ENCODE measurements at places on chromosomes 12 and 14. TPM values are rescaled to one million over a fixed set of nuclear protein-coding genes. Genes with fewer than 3 reads are reported as not detected.

Gene ATN1
- 103 TPM for total RNA-seq

DNA sequence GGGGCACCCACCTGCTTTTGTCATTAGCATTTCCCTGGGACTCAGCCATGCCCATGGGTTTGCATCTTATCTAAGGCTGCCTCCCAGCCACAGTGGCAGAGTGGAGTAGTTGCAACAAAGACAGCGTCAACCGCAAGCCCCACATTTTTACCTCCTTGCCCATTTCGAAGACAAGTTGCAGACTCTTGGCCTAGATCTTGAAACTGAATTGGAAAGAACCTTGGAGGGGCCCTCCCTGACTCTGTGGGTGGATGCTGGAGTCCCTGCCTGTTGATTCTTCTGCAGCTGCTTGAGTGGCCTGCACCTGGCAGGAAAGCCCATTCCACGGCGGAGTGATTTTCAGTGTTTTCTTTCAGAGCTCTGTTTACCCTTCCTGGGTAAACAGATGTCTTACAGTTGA lies 309.0 kb downstream of the VRK1 start:
- no peaks in the 10 kb centered on the region for H3K36me3 ChIP-seq
- no peak overlapping the region for H3K27ac ChIP-seq

Gene RASSF9
- total RNA-seq, result 0.44 TPM

Gene ETFBKMT
- total RNA-seq, result 4.8 TPM

- H3K4me3 ChIP-seq, result no peak overlapping the region
- DNase-seq, result no peak
- no peak overlapping the region for H3K27ac ChIP-seq
- no peaks in the 10 kb centered on the region for H3K36me3 ChIP-seq
- H3K4me1 ChIP-seq, result no peaks in the 10 kb centered on the region
Observed at GRCh38 chr12:67151886-67152285, 117.3 kb upstream of the CAND1 start.

Gene NEUROD4
- total RNA-seq, result not detected

DNA sequence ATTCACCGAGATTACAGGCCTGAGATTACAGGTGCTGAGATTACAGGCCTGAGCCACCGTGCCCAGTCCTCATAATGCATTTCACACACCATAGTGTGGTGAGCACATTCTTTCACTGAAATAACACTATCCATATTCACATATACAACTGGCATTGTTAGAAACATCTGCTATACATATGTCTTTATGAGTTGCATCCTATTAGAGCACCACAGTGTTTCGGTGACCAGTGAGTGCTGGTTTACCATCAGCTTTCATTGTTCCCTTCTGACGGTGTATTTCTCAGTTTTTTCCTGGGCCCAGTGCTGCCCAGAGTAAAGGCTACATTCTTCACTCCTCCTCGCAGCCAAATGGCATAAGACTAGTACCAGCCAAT lies 96.2 kb upstream of the FGD4 start:
- no peak overlapping the region for H3K4me3 ChIP-seq
- no peak overlapping the region for H3K27ac ChIP-seq
- H3K4me1 ChIP-seq, result no peaks in the 10 kb centered on the region
- no peaks in the 10 kb centered on the region for H3K27me3 ChIP-seq

DNA sequence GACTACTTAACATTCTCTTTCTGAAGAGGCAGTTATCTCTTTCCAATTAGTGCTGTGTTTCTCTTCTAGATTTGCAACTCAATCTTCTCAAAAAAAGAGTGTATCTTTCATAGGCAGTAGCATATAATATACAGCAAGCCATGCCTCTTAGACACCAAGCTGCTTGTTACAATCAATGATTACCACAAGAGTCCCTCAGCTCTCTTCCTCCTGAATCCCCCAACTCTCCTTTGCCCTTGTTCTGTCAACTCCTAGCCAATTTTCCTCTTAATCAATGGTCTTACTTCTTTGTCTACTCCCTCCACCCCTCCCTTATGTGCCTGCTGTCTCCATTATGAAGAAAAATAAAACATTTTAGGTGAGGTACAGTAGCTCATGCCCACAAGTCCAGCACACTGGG lies 2.6 kb downstream of the TMTC1 start:
- H3K4me3 ChIP-seq, result peak overlapping the region; percentile 90
- H3K36me3 ChIP-seq, result no peaks in the 10 kb centered on the region
- no peaks in the 10 kb centered on the region for H3K27me3 ChIP-seq

DNA sequence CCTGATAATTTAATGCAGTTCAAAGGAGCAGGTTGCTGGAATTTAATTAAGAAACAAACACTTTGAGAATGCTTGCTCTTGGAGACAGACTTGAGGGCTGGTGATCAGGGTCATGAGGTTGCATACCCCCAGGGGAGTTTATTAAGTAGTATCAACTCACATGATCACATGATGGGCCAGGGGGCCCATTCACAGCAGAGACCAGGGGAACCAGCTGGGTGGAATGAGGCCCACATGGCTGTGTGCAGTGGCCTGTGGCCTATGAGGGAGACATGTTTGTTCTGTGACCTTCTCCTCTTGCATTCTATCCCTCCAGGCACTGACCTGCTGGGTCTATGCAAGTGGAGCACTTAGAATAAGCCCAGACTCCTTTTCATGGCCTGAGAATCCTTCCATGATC lies 266.6 kb upstream of the PWP1 start:
- peaks cover 4% of the 10 kb centered on the region for H3K27me3 ChIP-seq
- no peak overlapping the region for H3K27ac ChIP-seq
- H3K4me3 ChIP-seq, result no peak overlapping the region
- H3K36me3 ChIP-seq, result no peaks in the 10 kb centered on the region
- peaks cover 5% of the 10 kb centered on the region for H3K4me1 ChIP-seq
- DNase-seq, result no peak

- no peaks in the 10 kb centered on the region for H3K36me3 ChIP-seq
- DNase-seq, result peak; percentile 51
- no peaks in the 10 kb centered on the region for H3K27me3 ChIP-seq
- H3K4me3 ChIP-seq, result no peak overlapping the region
Observed at GRCh38 chr14:22383515-22384166, 205.4 kb downstream of the DAD1 start.

- H3K4me1 ChIP-seq, result peaks cover 83% of the 10 kb centered on the region
- H3K27me3 ChIP-seq, result no peaks in the 10 kb centered on the region
- DNase-seq, result peak; percentile 89
- H3K4me3 ChIP-seq, result peak overlapping the region; percentile 94
Observed at GRCh38 chr12:57240066-57240921, 10.7 kb downstream of the STAC3 start.

DNA sequence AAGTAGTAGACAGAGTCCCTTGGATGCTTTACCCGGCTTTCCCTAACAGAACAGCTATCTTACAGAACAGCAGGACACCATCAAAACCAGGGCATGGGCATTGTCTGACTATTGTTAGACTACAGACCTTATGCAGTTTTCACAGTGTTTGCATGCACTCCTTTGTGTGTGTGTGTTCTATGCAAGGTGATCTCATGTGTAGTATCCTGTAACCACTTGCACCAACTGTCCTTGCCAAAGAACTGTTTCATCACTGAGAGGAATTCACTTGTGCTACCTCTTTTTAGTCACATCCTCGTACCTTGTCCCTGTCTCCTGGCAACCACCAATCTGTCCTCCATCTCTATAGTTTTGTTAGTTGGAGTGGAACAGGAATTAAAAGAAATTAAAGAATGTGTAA lies 183.6 kb upstream of the PZP start:
- no peak for DNase-seq
- H3K27me3 ChIP-seq, result peaks cover 9% of the 10 kb centered on the region
- peaks cover 3% of the 10 kb centered on the region for H3K4me1 ChIP-seq
- no peaks in the 10 kb centered on the region for H3K36me3 ChIP-seq
- no peak overlapping the region for H3K4me3 ChIP-seq

Gene SLC25A47
- total RNA-seq, result not detected

Gene PSMB5
- total RNA-seq, result 207 TPM

- peaks cover 4% of the 10 kb centered on the region for H3K36me3 ChIP-seq
- H3K4me1 ChIP-seq, result peaks cover 41% of the 10 kb centered on the region
- DNase-seq, result no peak
Observed at GRCh38 chr12:62933602-62934238, 1.2 kb downstream of the PPM1H start.
